LoVo (cell line): ENCODE measurements at places on chromosomes 1 and 21.
A peak's percentile ranks its signal among the peaks of the same experiment; 100 is the strongest.

GRCh38 chr1:98030976-98031375 lies 110.1 kb upstream of the DPYD start:
- no peak for DNase-seq

DNA sequence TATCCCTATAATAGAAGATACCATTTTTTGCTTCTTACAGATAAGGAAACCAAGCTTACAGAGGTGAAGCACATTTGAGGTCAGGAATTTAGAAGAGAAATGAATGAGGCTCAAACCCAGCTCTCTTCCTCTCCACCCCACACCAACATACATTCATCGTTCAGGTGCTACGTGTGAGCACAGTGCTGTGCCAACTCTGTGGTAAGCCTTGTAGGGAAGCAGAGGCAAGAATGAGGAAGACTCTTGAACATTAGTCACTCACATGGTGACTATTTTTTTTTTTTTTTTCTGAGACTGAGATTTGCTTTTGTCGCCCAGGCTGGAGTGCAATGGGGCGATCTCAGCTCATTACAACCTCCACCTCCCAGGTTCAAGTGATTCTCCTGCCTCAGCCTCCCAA lies 314.0 kb downstream of the NTNG1 start:
- DNase-seq, result no peak

GRCh38 chr1:230303069-230303468 lies 123.1 kb downstream of the PGBD5 start:
- DNase-seq, result no peak

GRCh38 chr1:201218409-201218808 lies 27.8 kb downstream of the IGFN1 start:
- DNase-seq, result no peak

DNA sequence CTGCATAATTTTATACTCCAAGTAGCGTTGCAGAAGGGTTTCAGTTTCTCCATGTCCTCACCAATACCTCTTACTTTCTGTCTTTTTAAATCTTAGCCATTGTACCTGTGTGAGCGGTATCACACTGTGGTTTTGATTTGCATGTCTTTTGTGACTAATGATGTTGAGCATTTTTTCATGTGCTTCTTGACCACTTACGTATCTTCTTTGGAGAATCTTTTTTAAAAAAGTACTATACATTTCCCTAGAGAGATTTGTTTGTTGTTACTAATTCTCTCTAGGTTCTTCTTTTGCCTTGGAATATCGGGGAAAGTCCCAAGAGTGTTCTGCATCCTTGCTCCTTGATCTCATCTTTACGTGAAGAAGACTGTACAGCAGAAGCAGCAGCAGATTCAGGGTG lies 81.8 kb upstream of the WARS2 start:
- no peak for DNase-seq

- no peak for DNase-seq
These were observed 16.3 kb downstream of the IER5 start for GRCh38 chr1:181104790-181105133.

DNA sequence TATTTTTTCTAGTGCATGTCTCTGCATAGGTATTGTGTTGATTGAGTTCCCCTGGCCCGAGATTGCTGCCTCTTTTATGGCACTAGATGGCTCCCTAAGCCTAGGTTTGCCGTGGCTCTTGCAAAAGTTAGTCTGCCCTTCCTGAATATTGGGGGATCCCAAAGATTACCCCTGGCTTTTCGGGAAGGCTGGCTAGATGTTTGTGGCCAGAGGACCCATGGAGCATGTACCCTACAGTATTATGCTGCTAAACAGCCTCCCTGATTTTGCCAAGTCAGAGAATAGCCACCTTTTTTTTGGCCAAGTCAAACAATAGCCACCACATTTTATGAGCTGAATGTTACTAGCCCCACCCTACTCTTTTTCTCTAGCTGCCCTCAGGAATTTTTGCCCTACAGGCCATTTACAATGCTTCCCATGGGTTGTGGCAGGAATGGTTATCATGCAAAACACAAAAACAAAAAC lies 343.2 kb downstream of the OLFM3 start:
- no peak for DNase-seq

DNA sequence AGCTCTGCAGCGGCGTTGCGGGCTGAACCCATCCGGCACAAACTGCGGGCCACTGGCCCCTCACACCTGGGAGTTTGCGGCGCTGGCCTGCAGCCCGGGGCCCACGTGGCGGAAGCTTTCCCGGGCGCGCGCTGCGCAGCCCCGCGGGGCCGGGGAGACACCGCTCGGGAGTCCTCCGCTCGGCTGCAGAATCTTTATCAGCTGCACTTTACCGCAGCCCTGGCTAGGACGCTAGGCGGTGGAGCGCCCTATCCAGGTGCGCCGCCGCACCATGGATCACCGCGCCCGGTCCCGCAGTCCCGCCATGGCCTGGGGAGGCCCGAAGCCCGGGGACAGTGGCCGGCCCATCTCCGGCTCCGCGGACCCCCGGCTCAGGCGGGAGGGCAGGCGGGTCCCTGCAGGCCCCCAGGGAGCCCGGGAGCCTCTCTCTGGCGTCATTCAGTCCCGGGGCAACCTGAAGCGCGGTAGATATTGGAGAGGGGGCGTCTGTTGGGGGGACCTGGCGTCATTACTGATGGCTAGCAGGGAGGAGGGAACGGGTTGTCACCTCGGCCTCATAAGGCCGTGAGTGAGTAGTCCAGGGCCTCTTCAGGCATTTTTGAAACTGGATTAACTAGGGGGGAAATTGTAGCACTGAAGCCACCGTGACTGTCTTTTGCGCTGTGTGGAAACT lies 5.7 kb upstream of the OLIG2 start:
- no peak for DNase-seq

DNA sequence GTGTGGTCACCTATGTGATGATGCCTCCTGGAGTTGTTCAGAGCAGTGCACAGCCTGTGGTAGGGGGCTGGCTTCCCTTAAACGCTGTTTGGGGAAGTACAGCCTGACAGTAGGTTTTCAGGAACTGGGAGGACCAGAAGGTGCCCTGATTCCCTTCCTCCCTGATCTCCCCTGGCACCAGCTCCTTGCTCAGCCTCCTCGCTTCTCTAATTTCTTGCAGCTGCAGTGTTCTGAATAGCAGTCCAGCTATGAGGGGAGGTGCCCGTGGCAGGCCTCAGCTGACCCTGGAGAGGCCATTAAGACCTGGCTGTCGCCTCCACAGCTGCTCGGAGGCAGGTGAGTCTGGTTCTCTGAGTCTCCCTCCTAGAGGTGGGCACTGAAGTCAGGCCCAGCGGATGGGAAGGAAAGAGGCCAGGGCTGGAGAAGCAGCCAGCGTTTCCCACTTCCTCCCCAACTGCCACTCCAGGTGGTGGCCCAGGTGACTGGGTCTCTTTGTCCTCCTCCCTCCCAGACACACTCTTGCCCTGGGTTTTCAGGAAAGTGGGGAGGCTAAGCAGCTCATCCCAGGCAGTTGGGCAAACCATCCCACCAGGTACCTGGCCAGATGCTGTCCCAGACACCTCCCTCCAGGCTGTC lies 52.0 kb upstream of the RPL11 start:
- no peak for DNase-seq

- DNase-seq, result no peak
These were observed 66.8 kb upstream of the RGS7 start for GRCh38 chr1:241423541-241424479.

GRCh38 chr1:75613916-75614315 lies 3.0 kb upstream of the SLC44A5 start:
- DNase-seq, result no peak

DNA sequence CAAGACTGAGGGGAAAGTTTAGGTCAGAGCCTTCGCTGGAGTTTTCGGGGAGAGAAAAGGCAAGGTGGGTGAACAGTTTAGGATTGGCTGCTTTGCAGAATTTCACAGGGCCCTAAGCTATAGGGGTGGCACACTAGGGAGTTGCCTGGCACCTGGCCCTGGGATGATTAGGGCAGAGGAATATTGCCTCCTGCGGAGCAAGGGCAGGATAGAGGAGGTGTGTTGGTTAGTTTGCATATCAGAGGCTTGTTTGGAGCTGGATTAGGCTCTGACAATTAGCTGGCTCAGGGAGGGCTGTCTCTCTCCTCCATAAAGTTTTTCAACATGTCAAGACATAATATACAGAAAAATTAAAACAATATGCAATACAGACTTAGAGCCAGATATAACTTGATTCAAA lies 436.4 kb downstream of the DISC1 start:
- no peak for DNase-seq

- no peak for DNase-seq
These were observed 53.5 kb upstream of the FOXD3 start for GRCh38 chr1:63268876-63269275.

- peak; percentile 23 for DNase-seq
These were observed 86.2 kb downstream of the RIPK4 start for GRCh38 chr21:41680444-41681347.

GRCh38 chr1:26524181-26524580 lies 5.4 kb upstream of the RPS6KA1 start:
- no peak for DNase-seq

DNA sequence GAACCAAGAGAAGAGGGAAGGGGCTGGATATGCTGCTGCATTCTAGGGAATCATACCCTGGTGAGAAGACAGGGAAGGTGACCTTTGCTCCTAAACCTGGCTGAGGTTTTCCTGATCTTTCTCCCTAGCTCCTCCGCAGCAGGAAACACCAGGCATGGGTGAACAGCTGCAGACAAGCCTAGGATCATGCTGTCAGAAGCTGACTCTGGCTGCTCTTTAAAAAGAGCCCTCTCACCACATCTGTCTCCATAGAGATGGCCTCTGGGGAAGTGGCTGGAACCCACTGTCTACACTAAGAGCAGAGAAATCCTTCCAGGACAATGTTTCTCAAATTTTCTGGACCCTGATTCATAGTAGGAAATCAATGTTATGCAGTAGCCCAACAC lies 57.6 kb downstream of the CD34 start:
- no peak for DNase-seq

DNA sequence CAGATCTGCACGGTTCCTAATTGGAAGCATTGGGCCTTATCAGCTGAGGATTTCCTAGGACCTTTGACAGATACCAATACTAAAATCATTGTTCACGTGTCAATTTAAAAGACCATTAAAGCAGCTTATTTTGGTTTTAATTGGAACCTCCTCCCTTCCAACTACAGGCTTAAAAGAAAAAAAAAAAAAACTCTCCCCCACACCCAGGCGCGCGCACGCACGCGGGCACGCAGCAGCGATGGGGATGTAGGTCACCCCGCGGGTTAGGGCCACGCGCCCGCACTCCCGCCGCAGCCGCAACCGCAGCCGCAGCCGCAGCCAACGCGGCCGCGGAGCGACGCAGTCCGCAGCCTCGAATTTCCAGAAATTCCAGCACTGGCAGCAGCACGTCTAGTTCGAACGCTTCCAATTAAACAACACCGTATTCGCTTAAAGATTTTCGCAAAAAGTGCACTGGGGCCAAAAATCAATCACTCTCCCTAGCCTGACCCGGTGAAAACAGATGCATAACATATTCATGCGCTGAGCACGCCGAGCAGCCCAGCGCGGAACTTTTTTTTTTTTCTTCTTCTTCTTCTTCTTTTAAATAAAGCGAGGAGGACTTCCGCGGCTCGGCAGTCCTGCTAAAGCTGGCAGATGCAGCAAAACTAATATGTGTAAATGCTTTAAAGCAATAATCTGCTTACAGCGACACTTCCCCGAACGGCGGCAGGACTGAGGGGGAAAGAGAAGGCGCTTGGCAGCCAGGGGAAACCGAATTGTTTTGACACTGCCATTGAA lies 13.3 kb upstream of the BARHL2 start:
- no peak for DNase-seq

DNA sequence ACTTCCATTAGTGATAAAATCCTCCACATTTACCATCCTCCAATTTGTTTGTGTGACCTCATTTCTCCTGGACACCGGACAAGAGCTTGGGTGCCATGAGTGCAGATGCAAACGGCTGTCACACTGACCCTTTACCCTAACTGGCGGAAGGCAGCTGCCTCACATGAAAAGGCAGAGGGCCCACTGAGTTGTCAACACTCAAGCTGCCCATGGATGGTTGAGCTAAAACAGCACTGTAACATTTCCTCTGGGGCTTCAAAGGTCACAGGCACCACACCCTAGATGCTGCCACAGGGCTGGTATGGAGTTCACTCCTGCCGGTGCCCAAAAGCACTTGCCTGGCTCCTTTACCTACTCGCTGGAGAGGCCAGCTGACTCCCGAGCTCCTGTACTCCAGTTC lies 653.4 kb downstream of the KCNT2 start:
- DNase-seq, result no peak

- peak; percentile 19 for DNase-seq
These were observed 281.3 kb downstream of the VAV3 start for GRCh38 chr1:107683683-107684082.

DNA sequence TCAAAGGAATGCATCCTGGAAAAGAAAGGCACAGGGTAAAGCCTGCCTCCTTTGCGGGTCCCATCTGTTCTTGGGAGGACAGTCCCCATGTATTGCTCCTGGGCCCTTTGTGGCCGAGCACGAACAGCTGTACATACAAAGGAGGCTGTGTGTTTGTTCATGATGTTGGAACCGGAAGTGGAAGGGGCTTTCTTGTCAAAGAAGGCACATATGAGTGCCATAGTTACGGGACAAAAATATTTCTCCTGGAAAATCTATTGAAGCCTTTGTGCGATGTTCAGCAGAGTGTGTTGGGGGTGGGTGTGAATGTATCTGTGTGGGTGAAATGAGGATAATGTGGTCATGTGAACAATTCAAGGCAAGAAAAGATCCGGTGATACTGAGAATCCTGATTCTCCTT lies 297.6 kb downstream of the DISC1 start:
- no peak for DNase-seq

GRCh38 chr1:150259758-150260669 lies 2.4 kb downstream of the CA14 start:
- DNase-seq, result no peak

- peak; percentile 69 for DNase-seq
These were observed 23.2 kb upstream of the ZNF648 start for GRCh38 chr1:182084487-182085316.

DNA sequence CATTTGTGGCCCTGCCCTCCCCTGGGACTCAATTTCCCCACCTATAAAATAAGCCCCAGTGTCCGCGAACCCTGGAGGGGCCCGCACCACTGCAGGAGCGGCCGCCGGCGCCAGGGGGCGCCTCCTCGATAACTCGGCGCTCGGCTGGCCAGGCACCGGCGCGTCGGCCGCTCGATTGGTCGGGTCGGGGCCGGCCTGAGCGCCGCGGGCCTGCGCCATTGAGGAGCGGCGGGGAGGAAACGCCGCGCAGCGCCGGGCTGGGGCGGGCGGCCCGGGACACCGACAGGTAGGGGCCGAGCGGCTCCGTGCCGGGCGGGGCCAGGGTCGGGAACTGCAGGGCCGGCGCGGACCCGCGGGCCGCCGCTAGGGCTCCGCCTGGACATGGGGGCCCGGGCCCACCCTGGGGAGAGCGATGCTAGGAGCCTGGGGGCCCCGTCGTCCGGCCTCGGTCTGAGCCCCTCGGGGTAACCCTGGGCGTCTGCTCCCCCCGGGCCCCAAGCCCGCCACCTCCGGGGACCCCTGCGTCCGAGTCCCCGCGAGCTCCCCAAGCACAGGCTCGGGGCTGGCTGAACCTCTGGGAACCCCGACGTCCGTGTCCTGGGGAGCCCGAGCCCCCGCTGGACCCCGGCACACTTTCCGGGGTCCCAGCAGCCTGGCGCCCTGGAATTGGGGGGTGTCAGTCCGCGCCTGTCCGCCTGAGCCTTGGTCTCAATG lies at the start of gene VPS13D:
VPS13D (plus strand) TSS at position 196 of the 714 bp plus-strand sequence. CDS start 4,237 bp downstream, outside the sequence.
- DNase-seq, result peak; percentile 81
